ENCODE measurements at places on chromosomes 2 and 18.

- no peak for DNase-seq
Measured at GRCh38 chr18:31721601-31722000, 37.2 kb upstream of the B4GALT6 start.

DNA sequence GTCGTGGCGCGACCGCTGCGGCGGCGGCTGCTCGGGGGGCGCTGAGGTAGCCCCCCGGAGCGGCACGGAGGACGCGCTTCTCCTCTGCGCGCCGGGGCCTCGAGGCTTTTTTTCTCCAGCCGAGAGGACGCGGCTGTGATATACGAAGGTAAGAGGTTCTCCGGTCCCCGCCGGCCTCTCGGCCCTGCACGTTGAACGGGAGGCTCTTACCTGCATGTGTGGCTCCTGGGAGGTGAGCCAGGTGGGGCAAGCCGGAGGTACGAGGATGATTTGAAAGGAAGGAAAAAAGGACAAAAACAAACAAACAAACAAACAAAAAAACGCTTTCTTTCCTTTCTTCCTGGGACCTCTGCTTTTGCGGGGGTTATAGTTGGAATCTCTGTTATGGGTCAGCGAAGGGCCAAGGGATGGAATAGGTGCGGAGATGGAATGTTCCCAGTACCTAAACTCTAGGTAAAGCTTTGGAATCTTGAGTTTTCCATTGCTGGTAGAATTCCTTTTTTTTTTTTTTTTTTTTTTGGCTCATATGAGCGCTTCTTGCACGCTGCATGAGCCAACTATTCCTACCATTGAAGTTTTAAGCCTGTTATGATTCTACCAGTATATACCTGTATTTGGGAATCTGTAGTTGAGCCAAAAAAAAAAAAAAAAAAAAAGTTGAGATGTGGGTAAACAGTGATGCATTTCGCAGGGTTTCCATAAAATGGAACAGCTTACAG, 674 bp downstream of the PTPN4 start:
- DNase-seq = no peak

DNA sequence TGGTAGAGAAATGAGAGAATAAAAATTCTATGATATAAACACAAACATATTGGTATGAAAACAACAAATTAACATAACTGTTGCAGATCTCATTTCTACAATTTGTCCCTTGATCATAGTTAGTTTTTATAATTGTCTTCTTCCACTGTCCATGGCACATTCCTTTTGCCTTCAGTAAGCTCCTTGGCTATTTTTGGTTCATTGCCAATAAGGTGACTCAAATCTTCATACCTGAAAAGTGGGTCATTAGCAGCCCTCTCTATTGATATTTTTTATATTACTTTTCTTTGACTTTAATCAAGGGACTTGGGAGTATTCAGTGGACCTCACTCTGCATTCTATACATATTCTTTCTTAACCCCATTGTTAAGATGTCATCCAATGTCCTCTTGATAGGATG, 552.9 kb downstream of the TDRD15 start:
- no peak for DNase-seq

DNA sequence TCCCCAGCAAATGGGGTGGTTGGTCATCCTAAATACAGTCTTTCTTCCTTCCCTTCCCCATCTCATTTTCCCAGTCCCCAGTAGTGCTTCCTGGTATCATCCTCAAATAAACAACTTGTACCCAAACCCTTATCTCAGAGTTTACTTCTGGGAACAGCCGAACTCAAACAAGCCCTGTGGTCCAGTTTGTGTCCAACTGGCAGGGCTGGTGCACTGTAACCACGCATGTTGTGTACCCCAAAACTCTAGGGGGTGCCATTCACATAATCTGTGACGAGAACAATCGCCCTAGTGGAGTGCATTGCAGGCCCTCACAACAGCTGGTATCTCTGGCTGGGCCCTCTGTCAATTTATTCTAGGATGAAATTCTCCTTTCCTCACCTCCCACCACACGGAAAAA, 366.2 kb downstream of the TNS1 start:
- DNase-seq = no peak

Measured in activated gamma-delta T cell treated with Interleukin-2 at 50 U/mL for 16 hours (primary cell).